ENCODE measurements at places on chromosomes 7 and 10. TPM values are rescaled to one million over a fixed set of nuclear protein-coding genes. Genes with fewer than 3 reads are reported as not detected.

GRCh38 chr7:88132725-88133124, 87.1 kb downstream of the SRI start:
- no peaks in the 10 kb centered on the region for H3K4me1 ChIP-seq
- H3K4me3 ChIP-seq = no peak overlapping the region
- H3K36me3 ChIP-seq = no peaks in the 10 kb centered on the region
- H3K27ac ChIP-seq = no peak overlapping the region
- no peak for DNase-seq
- H3K27me3 ChIP-seq = no peaks in the 10 kb centered on the region

BZW2 gene
- polyA plus RNA-seq = 68.1 TPM

DNA sequence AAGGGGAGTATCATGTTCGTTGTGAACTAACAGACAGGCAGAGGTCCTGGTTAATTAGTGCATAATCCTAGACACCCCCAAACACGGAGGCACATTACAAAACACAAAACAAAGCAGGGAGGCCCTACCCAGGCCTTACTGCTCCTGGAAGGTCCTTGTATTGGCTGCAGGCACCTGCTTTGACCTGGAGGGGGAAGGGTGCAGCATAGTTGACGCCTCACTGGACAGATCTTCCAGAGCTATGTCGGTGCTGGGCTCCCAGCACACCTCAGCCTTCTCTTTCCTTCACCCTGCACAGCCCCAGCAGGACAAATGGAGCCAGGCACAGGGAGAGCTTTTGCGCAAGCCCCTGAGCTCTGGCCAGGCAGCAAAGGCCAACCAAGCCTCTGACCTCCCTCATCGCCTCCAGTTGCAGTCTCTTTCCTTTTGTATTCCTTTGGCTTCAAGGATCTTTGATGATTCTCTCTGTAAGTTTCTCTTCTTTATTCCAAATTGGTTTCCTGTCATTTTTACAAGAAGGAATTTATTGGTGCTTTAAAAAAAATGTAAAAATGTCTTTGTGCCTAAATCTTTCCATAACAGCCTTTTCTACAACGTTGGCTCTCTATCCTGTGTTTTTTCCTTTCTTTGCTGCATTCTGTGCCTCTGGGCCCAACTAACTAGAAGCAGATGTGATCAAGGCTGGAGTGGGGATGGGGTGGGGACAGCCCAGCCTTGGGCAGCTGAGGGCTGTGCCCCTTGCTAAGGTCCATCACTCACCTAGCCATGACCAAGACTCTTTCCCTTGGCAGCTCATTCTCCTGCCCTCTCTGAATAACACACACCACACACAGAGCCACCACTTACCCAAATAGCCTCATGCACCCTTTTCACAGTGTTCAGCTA, 317.1 kb upstream of the NPVF start:
- H3K27ac ChIP-seq = no peak overlapping the region
- H3K27me3 ChIP-seq = peaks cover 3% of the 10 kb centered on the region

- DNase-seq = no peak
- no peaks in the 10 kb centered on the region for H3K36me3 ChIP-seq
- no peaks in the 10 kb centered on the region for H3K27me3 ChIP-seq
- H3K27ac ChIP-seq = no peak overlapping the region
Observed at GRCh38 chr7:146539836-146540235, 423.2 kb downstream of the CNTNAP2 start.

Measured in small intestine (tissue), 16 donors.